Ascending aorta (tissue), 2 donors: ENCODE measurements at places on chromosomes 6 and 20. TPM values are rescaled to one million over a fixed set of nuclear protein-coding genes. Genes with fewer than 3 reads are reported as not detected.

GRCh38 chr6:37699138-37699766, 1.6 kb upstream of the MDGA1 start:
- H3K27ac ChIP-seq: peak overlapping the region; percentile 74
- H3K36me3 ChIP-seq: no peaks in the 10 kb centered on the region
- no peaks in the 10 kb centered on the region for H3K27me3 ChIP-seq
- DNase-seq: no peak
- H3K4me1 ChIP-seq: peaks cover 9% of the 10 kb centered on the region

GRCh38 chr6:135987226-135987625, 135.7 kb downstream of the PDE7B start:
- H3K36me3 ChIP-seq: no peaks in the 10 kb centered on the region
- DNase-seq: no peak
- H3K27me3 ChIP-seq: no peaks in the 10 kb centered on the region
- H3K4me3 ChIP-seq: no peak overlapping the region
- no peaks in the 10 kb centered on the region for H3K4me1 ChIP-seq

DNA sequence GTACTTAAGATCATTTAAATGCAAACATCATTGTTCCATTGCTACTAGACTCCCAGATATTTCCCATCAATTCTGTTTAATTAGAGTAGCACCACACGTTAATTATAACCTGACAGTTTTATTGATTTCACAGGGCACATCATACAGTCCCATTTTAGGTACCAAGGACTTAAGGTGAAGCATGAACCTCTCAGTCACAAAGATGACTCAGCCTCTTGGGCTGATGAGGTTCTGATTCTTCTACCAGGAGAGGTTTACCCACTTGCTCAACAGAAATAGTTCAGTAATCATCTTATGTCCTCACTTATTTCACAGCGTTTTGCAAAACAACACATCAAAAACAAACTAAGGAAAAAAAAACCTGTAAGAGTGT, 98.5 kb downstream of the HIVEP2 start:
- no peak for DNase-seq
- no peaks in the 10 kb centered on the region for H3K27me3 ChIP-seq
- H3K4me1 ChIP-seq: peaks cover 71% of the 10 kb centered on the region

- no peaks in the 10 kb centered on the region for H3K27me3 ChIP-seq
- no peak overlapping the region for H3K27ac ChIP-seq
- no peak overlapping the region for H3K4me3 ChIP-seq
- no peak for DNase-seq
- H3K36me3 ChIP-seq: no peaks in the 10 kb centered on the region
Observed at GRCh38 chr6:166589337-166589731, 2.9 kb upstream of the RAMACL start.

- no peak for DNase-seq
- H3K4me3 ChIP-seq: no peak overlapping the region
- peaks cover 9% of the 10 kb centered on the region for H3K36me3 ChIP-seq
- peaks cover 4% of the 10 kb centered on the region for H3K4me1 ChIP-seq
Observed at GRCh38 chr20:21325296-21325695, 22.2 kb downstream of the XRN2 start.

DNA sequence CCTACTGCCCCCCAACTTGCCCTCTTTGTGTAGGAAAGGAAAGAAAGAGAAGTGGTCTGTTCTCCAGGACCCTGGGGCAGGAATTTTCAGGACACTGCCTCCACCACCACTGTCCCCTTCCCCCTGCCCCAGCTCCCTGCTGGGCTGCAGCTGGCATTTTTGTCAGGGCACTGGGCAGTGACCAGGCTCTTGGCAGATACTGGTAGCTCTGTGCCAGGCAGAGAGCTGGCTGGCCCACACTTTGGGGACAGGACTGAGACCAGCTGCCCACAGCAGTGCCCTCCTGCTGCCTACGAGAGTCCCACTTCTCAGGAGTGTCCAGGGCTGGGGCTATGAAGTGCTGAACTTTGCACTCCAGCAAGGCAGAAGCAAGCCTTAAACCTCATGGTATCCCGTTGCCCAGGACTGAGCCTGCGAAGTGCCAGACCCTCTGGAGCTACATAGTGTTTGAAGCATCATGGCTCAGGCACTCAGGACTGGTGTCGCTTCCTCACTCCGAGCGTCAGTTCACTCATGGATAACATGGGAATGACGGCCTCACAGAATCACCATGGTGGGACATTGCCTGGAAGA, 19.3 kb downstream of the SLC13A3 start:
- no peaks in the 10 kb centered on the region for H3K27me3 ChIP-seq
- no peaks in the 10 kb centered on the region for H3K36me3 ChIP-seq
- no peaks in the 10 kb centered on the region for H3K4me1 ChIP-seq
- no peak overlapping the region for H3K27ac ChIP-seq
- DNase-seq: no peak

DNA sequence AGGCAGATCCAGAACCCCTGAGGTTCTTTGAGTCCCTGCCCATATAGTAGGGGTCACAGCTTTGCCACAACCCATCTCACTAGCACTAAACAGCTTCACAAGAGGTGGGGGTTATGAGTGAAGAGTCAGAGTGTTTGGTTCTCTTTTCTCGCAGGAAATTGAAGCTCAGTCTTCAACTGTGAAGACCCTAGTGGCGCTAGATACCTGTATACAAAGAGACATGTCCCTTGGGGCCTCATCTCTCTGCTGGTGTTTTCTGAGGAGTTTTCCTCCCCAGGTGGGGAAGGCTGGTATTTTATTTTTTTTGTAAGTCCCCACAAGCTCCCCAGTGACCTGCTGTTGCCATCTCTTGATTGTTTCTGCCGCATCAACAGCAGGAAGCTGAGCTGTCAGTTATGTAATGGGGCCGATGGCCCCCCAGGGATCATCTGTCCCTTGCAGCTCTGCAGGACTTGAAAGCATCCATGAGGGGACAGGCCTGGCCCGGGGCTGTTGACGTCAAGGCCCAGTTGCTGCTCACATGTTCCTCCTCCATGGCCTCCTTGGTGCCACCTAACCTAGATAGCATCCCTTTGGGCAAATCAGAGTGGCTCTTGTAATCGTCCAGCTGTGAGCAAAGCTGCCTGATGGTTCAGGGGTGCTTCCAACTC, 23.1 kb downstream of the STK35 start:
- no peak overlapping the region for H3K27ac ChIP-seq
- no peak for DNase-seq
- no peaks in the 10 kb centered on the region for H3K36me3 ChIP-seq
- H3K4me3 ChIP-seq: no peak overlapping the region
- peaks cover 3% of the 10 kb centered on the region for H3K4me1 ChIP-seq

DNA sequence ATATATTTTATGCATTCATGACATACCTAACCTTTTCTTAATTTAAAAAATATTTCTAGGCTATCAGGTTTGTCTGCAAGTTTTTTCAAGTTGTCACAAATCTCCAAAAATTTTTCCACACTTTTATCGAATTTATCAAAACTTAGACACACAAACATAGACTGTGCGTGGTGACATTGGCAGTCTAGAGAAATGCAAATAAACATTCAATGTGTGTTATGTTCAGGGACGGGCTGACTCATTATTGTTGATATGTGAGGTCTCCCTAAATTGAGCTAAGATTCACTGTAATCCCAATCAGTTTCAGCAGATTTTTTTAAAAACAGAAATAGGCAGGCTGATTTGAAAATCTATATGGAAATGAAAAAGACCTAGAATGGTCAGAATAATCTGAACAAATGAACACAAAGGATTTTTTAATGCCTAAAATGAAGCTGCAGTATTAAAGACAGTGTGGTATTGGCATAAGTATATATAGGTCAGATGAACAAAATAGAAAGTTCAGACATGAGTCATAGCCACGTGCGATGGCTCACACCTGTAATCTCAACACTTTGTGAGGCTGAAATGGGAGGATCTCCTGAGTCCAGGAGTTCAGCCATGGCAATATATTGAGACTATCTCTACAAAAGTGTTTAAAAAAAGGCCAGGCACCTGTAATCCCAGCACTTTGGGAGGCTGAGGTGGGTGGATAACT, 19.2 kb downstream of the BLTP3A start:
- H3K4me1 ChIP-seq: no peaks in the 10 kb centered on the region
- no peaks in the 10 kb centered on the region for H3K27me3 ChIP-seq
- no peak for DNase-seq

DNA sequence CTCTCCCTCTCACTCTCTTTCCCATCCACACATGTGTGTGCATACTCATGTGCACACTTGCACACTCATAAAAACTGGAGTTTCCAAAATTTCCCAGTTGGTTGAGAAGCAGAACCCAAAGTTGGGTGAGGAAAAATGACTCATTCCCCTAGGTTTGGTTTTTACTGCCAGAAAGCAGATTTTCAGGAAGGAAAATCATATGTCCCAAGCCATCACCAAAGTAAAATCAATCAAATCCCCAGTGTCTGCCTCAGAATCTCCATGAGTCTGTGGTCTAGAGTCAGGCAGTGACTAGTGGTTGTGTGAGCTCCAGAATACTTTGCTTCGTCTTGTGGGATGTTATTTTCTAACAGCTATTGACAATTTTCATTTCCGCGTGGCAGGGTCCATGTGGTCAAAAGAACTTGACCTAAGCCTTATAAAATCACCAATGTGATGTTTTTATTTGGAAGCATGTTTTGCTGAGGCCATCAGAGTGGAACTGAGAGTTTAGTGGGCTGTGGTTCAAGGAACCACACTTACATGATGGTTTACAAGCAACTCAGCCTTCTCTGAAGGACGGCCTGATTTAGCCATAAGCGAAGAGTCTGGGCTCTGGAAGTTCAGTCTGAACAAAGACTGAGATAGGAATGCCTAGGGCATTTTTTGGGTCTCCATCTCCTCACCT, 81.9 kb upstream of the CCN6 start:
- H3K27ac ChIP-seq: no peak overlapping the region
- DNase-seq: no peak
- H3K36me3 ChIP-seq: no peaks in the 10 kb centered on the region
- peaks cover 5% of the 10 kb centered on the region for H3K4me1 ChIP-seq
- H3K27me3 ChIP-seq: no peaks in the 10 kb centered on the region
- H3K4me3 ChIP-seq: no peak overlapping the region

- no peaks in the 10 kb centered on the region for H3K4me1 ChIP-seq
- no peak overlapping the region for H3K27ac ChIP-seq
- no peak for DNase-seq
- H3K36me3 ChIP-seq: no peaks in the 10 kb centered on the region
Observed at GRCh38 chr20:10379761-10380160, 54.3 kb downstream of the MKKS start.

DNA sequence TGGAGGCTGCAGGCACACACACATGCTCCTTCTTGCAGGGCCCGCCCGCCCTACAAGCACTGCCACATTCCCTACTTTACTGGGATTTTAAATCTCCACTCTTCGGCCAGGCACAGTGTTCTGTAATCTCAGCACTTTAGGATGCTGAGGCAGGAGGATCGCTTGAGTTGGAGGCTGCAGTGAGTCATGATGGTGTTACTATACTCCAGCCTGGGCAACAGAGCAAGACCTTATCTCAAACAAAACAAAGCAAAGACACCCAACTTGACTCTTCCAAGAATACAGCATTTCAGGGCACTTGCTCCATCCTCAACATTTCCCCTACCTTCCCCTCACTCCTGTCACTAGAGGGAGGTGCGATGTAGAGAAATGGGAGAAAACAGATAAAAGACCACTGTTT, 194.0 kb downstream of the MYLK4 start:
- peaks cover 3% of the 10 kb centered on the region for H3K4me1 ChIP-seq
- H3K4me3 ChIP-seq: no peak overlapping the region
- H3K27ac ChIP-seq: no peak overlapping the region
- H3K27me3 ChIP-seq: no peaks in the 10 kb centered on the region
- no peak for DNase-seq
- H3K36me3 ChIP-seq: no peaks in the 10 kb centered on the region

DNA sequence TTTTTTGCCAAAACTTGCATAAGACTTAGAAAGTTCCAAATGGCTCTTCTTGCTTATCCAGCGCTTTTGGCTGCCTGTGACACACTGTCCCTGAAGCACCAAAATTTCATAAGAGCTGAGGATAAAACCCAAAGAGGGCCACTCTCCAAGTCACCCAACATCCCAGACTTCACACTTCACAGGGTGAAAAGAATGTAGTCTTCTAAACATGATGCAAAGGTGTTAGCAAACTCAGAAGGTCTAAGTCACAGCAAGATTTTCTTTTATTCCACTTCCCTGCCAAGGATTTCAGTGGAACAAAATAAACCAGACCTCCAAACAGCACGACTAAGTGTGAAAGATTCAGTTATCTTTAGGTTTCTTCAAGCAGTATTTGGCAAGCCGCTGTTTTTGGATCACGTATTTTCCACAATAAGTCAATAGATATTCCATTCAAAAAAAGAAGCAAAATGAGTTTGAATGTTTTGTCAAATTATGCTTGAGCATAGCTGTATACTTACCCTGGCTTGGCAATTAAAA, 44.6 kb upstream of the CD93 start:
- no peaks in the 10 kb centered on the region for H3K36me3 ChIP-seq
- H3K27me3 ChIP-seq: no peaks in the 10 kb centered on the region
- H3K27ac ChIP-seq: peak overlapping the region; percentile 3

GRCh38 chr20:9485614-9486340, 28.6 kb upstream of the LAMP5 start:
- H3K36me3 ChIP-seq: no peaks in the 10 kb centered on the region
- DNase-seq: no peak
- no peak overlapping the region for H3K27ac ChIP-seq
- H3K4me1 ChIP-seq: no peaks in the 10 kb centered on the region

- H3K27ac ChIP-seq: peak overlapping the region; percentile 98
- H3K4me3 ChIP-seq: peak overlapping the region; percentile 88
Observed at GRCh38 chr20:31608251-31608945, 3.3 kb downstream of the ID1 start.

- DNase-seq: no peak
- H3K27ac ChIP-seq: no peak overlapping the region
- H3K4me1 ChIP-seq: peaks cover 7% of the 10 kb centered on the region
- H3K36me3 ChIP-seq: no peaks in the 10 kb centered on the region
Observed at GRCh38 chr6:113591896-113592827, 265.0 kb upstream of the MARCKS start.

DNA sequence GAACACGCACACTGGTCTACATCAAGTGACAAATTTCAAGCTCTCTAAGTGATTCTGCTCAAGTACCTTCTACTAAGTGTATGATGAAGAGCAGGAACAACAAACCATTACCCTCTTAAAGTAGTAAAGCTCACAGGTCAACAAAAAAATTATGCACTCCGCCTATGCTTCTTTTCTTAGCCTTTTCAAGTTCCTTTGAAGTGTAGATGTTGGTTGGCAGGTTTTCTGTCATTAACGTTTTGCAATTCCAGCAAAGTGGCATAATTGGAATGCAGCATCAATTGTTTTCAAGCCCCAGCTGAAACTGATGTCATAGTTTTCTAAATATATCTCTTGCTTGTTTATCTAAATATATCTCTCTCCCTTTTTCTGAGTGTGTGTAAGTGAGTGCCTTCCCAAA, 396.9 kb upstream of the EYS start:
- no peaks in the 10 kb centered on the region for H3K27me3 ChIP-seq
- DNase-seq: no peak
- no peaks in the 10 kb centered on the region for H3K36me3 ChIP-seq
- no peaks in the 10 kb centered on the region for H3K4me1 ChIP-seq

- H3K4me3 ChIP-seq: peak within 1 kb of the TSS; percentile 39
- no peaks in the 10 kb centered on the region for H3K36me3 ChIP-seq
- no peaks in the 10 kb centered on the region for H3K4me1 ChIP-seq
- H3K27me3 ChIP-seq: peaks cover 8% of the 10 kb centered on the region
Observed at GRCh38 chr20:63254232-63254605, at the start of gene NKAIN4. Gene NKAIN4, minus strand, starts transcription at chr20:63254463. Its CDS starts 13 bp downstream, at chr20:63254450.

The BPIFA1 gene
- total RNA-seq: not detected

The SAMD5 gene
- 1.3 TPM for total RNA-seq

The HLA-DPA1 gene
- 285 TPM for total RNA-seq

The CCR6 gene
- not detected for total RNA-seq

The MROH8 gene
- total RNA-seq: not detected

The MICB gene
- 0.11 TPM for total RNA-seq

The TULP1 gene
- not detected for total RNA-seq

The SRSF12 gene
- total RNA-seq: 0.53 TPM

The TBCC gene
- total RNA-seq: 50.8 TPM

The MEP1A gene
- total RNA-seq: not detected

The KCNB1 gene
- not detected for total RNA-seq

The SLC44A4 gene
- total RNA-seq: not detected

The TNF gene
- 11.5 TPM for total RNA-seq

The TMEM244 gene
- total RNA-seq: not detected
